Left kidney (tissue), 8 donors: ENCODE measurements at places on chromosomes 6 and 20.

GRCh38 chr6:72032086-72032485 lies 145.7 kb downstream of the RIMS1 start:
- no peak for DNase-seq

DNA sequence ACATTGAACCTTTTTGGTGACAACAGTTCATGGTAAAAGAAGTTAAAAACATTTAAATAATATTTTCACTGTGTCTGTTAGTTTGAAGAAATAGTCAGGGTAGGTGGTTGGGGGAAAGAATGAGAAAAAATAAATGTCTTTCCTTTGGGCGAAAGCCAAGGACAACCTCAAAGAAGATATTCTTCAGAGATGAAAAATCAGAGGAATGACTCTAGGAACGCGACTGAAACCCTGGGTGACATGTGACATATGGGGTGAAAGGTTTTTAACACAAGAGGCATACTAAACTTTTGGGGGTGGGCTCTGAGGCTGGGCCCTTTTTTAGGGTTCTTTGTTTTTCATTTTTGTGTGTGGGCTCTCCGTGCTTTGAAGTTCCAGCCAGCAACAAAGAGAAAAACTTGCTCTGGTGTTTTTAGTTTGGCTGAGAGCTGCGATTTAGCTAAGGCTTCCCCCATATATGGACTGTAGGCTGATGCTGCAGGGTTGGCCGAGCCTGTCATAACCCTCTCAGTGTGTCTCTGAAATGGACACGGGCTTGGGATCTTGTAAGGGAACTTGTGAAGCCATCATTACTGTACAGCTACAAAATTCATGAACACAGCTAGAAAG lies 610.1 kb upstream of the ARID1B start:
- DNase-seq, result peak; percentile 24

DNA sequence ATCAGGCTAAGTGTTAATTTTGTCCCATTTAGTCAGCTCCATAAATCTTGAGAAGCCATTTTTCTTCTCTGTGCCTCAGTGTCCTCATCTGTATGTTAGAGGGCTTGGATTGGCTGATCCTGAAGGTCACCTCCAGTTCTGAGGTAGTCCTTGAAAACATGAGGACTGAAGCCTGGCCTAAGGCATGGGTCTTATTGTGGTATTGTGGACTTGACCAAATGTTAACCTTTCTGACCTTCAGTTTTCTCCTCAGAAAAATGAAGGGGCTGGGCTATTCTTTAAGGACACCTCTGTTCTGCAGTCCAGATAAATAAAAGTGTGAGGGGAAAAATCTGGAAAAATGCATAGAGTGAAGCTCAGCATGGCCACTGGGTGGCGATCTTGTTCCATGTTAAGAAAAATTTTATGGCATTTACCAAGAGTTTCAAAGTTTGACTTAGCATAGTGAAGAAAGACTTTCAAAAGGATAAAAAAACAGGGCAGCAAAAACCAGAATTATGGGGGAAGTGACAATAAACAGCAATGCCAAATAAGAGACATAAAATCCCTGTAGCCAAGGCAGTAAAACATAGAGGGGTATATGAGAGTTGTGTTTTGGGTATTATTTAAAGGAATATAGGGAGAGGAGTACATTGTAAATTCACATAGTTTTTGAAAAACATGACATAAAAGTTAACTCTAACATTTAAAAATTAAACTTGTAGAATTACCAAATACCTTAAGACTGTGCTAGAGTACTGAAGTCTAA lies 13.2 kb upstream of the TFB1M start:
- DNase-seq, result peak; percentile 67

DNA sequence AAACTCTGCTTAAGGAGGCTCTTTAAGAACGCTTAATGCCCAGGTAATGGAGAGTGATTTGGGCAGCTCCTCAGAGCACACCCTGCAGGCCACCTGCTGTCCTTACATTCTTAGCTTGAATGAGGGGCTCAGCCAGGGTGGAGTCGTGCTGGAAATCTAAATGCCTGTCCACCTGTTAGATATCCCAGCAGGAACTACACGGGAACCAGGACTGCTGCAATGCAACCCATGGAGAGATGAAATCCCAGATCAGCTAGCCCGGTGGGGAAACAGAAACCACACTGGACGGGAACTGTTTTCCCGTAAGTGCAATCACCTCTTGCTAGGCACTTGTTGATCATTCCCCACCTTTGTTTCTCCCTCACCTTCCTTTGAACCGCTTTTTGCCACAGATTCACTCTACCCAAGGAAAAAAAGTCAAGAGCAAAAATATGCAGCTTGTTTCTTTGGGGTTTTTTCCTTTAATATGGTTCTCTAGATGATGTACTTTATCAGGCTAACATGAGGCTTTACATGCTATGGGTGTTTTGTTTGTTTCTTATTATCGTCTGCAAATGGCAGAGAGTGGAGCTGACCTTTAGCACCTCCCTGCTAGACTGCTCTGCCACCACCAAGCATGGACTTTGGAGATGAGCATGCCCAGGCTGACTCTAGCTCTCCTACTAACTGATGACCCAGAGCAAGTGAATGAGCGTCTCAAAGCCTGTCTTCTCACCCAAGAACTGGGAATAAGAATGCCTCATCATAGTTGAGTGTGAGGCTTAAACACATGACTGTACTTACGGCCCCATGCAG lies 125.9 kb upstream of the TNFAIP3 start:
- no peak for DNase-seq

DNA sequence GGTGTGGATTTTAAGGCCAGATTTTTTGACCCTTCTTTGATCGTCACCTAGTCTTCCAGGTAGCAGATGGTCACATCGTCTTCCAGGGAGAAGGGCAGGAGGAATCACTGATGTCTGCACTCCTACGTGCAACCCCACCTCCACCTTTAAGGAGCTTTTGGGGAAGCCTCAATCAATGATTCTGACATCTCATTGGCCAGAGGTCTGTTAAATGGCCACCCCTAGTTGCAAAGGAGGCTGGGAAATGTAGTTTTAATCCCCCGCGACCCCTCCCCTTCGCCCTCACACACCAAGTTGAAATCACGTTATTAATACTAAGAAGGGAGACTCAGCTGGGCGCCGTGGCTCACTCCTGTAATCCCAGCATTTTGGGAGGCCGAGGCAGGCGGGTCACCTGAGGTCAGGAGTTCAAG lies 151.4 kb downstream of the BCAS1 start:
- no peak for DNase-seq

- DNase-seq, result no peak
These were observed 72.3 kb upstream of the SLC22A1 start for GRCh38 chr6:160049346-160049745.

DNA sequence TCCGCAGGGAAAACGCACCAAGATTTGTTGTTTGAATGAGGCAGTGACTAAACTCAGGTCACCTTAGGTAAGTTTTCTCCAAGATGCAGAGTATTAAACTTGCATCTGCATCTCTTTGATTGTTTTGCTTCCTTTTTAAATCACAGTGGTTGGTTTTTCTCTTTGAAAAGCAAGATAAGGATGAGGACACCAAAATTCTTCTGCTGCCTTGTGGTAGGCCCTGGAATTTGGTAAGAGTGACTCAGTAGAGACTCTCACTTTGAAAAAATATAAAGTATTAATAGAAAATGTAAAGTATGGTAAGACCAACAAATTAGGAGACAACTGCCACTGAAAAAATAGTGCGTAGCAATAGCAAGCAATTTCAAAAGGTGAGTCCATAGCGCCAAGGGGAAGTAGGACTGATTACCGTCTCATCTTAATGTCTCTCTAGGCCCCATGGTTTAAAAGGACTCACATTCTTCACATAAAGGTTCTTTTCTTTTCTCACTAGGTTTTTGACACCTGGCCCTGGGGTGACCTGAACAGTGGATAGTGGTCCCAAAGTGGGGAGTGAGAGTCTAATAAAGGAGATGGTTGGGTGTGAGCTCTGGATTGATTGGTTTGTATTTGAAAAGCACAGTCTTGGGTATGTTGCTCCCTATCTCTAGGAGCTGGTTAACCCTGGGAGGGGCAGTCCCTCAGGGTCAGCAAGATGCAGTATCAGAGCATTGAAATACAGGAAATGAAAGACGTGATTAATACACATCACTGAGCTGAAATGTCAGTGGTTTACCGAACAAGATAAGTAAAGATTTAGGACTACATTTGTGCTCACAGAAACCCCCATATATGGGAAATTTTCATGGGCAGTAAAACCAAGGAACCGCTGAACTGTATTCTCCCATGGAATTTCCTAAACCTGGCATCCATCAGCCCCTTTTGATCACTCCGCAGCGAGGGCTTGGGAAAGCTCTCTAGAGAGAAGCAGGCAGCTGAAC lies 221.2 kb downstream of the SLC24A3 start:
- DNase-seq, result no peak
